ENCODE measurements at places on chromosomes 11 and 22.

DNA sequence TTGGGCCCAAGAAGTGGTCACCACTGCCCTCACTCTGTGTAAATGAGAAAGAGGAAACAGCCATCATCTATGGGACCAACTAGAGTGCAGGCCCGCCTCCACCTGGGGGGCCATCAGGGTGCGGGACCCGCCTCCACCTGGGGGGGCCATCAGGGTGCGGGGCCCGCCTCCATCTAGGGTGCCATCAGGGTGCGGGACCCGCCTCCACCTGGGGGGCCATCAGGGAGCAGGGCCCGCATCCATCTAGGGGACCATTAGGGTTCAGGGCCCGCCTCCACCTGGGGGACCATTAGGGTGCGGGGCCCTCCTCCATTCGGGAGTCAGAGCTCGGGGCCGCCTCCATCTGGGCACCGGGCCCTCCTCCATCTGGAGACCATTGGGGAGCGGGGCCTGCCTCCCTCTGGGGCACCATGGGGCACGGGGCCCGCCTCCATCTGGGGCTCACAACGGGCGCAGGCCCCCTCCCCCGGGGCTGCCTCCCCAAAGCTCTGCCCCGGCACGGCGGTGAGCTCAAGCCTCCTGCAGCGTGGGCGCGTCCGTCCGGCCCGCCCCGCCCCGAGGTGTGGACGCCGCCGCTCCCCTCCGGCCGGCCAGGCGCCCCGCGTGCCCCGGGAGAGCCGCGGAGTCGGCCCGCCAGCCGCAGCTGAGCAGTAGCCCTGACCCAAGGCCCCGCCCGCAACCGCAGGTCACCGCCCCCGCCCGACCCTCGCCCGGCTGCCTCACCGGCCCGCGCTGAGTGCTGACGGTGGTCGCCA lies 512 bp downstream of the TOLLIP start:
- no peak for DNase-seq

GRCh38 chr11:134583397-134583990 lies 171.5 kb upstream of the B3GAT1 start:
- DNase-seq: no peak

DNA sequence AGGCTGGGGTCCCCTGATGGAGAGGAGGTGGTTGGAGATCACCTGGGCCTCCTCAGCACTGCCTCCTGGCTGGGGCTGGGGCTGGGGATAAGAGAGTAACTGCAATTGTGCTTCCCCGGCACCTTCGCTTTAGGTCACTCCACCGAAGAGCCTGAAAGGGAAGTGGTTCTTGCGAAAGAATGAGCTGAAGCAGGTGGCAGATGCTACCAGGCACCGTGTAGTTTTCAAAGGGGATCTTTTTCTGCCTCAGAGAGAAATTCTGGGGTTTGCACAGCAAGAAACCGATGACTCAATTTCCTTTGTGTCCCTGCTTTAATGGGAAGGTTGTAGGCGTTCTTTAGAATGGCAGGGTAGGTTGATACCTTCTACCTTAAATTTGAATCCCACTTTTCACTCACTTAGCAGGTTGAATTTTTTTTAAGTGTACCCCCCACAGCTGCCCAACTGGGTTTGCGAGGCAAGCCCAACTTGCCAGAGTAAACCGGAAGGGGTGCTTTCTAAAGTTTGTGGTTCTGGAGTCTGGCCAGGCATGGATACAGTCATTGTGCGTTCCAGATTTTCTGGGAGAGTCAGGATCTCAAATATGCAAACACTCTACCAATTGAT lies 5.3 kb downstream of the CD44 start:
- peak; percentile 64 for DNase-seq

DNA sequence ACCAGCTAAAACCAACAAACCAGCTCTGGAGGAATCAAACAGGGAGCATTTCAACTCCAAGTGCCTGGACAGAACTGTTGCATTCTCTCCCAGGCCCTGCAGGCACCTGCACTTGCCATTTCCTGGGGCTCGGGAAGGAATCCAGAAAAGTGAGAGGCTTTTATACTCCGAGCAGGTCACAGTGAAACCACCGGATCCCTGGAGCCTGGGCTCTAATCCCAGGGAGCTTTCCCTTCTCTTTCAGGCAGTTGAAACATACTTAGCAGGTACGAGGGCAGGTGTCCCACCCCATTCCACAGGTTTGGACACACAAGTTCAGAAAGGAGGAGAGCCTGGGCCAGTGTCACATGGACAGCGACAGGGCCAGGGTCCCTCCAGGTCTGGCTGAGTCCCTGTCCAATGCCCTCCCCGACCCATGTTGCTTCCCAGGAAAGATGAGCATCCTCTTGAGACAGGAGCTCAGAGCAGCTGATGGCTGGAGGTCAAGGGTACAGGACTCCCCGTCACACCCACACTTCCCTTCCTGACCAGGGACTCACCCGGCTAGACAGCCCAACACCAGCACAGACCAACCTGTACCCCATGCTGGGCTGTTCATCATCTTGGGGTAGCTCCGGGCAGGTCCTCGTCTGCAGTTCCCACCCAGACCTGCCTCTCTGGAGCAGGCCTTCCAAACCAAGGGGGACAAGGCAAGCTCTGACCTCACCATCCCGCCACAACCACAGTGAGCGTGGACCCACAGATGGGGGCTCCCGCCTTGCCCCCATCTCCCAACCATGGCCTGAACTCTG lies 49.9 kb upstream of the CD5 start:
- DNase-seq: no peak

DNA sequence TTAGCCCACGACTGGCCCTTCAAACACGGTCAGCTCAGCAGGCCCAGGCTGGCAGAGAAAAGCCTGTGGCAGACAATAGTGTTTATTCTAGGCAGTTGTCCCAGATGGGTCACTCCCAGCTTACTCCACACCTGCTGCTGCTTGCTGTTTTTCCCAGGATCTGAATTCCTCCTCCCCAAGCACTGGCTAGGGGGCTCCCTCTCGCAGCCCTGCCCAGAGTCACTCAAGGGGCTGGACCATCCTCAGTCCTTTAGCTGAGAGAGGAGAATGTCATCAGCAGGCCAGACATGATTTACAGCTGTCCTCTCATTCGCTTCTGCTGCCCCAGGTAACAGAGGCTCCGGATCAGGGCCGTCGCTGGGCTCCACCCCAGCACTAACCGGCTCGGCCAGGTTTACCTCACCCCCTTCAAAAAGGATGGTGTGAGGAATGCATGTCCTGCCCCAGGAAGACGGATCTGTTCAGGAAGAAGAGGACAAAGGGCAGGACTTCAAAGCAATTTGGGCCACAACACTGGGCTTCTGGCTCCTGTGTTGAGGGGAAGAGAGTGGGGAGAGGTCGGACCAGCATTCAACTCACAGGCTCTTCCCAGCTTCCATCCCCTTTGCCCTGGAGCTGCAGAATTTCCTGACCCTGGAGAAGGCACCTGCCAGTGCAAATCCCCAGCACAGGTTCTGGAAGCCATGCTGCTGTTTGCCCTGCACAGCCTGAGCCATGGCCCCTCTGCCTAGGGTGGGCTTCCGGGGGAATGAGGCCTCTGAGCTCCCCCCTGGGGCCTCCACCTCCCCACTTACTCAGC lies 59.7 kb upstream of the BARX2 start:
- DNase-seq: no peak
